ENCODE measurements at places on chromosomes 2 and 18. TPM values are rescaled to one million over a fixed set of nuclear protein-coding genes. Genes with fewer than 3 reads are reported as not detected.

The SERPINB11 gene
- total RNA-seq = not detected

The KRTCAP3 gene
- 1.1 TPM for total RNA-seq

The NOSTRIN gene
- 25.3 TPM for total RNA-seq

The ELOA2 gene
- total RNA-seq = not detected

The IFIH1 gene
- total RNA-seq = 7.6 TPM

The ZNF396 gene
- total RNA-seq = 3.9 TPM

The CBLN2 gene
- 2.3 TPM for total RNA-seq

The CNDP1 gene
- 0.23 TPM for total RNA-seq

The CCDC141 gene
- 8.2 TPM for total RNA-seq
